Activated T-helper 1 cell treated with Interleukin-2 at 50 U/mL for 16 hours (primary cell): ENCODE measurements at places on chromosomes 3 and 15.

DNA sequence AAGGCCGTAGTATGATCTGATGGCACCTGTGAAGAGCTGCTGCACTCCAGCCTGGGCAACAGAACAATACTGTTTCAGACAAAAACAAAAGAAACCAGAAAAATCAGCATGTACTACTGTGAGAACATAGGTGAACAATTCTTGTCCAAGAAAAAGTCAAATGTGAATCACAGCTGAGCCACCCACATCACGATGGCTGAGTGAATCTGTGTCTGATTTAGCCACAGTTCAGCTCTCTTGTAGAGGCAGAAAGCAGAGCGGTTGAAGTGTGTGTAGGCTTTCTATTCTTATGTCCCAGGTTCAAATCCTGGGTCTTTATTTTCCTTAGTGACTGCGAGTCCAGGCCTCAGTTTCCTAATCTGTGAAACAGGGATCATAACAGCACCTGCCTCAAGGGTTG, 4.4 kb upstream of the FURIN start:
- DNase-seq = no peak

DNA sequence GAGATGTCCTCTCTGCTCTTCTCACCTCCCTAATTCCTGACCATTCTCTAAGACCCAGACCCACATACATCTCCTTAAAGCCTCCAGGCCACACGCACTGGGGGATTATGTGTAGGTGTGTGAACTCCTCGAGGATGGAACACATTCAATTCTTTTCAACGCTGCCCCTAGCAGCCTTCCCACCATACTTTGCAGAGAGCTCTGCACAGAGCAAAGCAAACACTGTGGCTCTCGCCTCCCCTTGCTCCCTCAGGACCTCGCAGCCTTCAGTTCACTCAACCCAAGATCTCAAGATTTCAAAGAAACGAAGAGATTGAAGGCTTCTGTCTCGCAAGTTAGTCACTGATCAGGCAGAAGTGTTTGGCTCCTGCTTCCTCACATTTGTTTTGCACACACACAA, 6.0 kb downstream of the ACTC1 start:
- no peak for DNase-seq

DNA sequence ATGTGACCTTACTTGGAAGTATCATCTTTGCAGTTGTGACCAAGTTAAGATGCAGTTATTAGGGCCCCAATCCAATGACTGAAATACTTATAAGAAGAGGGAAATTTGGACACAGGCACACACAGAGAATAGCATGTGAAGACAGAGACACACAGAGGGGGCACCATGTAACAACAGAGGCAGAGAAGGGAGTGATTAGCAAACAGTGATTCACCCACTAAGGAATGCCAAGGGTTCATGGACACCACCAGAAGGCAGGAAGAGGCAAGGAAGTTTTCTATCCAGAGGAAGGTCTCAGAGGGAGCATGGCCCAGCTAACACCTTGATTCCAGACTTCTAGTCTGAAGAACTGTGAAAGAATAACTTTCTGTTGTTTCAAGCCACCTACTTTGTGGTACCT, 25.0 kb downstream of the SIDT1 start:
- no peak for DNase-seq

GRCh38 chr3:158847452-158847821, 45.6 kb downstream of the MFSD1 start:
- DNase-seq = no peak

- DNase-seq = no peak
Measured at GRCh38 chr15:59221511-59222505, 15.2 kb downstream of the LDHAL6B start.

DNA sequence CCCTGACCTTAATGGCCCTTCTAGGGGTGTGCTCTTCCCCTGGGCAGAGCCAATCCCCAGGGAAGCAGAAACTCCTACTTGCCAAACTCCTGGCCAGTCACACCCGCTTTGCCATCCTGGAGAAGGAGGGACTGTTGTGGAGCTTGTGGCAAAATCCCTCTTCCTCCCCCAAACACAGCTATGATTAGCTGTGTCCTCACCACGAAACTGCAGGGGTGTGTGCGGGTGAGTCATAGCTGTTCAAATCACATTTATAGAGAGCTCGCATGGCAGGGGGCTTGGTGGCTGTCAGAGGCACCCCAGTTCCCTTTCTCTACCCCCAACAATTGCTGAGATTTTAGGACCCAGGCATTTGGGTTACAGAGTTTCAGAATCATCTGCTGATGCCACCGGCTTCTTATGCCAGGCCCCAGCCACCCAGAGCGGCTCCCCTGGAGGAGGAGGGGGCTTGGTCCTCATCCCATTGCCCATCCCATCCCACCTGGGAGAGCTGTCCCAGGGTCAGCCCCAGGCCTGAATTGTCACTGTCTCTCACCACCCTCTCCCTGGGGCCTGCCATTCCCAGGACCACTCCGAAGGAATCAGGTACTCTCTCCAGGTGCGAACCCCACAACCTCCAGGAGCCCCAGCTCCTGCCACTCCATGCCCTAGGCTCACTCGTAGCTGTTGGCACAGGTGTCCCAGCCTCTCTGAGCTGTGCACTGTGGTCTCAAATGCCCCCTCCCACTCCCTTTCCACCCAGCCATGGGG, 28.8 kb upstream of the MAGEF1 start:
- no peak for DNase-seq

DNA sequence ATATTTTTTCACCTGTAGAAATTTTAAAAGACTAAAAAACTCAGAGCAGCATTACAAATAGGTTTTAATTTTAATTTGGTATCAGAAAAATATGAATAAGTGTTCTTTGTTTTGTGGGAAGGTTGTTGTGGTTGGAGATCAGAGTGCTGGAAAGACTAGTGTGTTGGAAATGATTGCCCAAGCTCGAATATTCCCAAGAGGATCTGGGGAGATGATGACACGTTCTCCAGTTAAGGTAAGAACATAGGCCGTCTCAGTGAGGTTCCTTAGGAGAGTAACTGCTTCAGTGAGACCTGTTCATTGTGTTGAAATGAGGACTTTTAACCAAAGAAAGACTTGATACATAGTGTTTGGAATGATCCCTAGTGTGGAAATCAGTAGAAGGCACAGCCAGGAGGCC, 44.8 kb downstream of the OPA1 start:
- no peak for DNase-seq

GRCh38 chr15:77426871-77427270, 6.2 kb downstream of the HMG20A start:
- no peak for DNase-seq

GRCh38 chr3:24254649-24255048, 240.0 kb downstream of the THRB start:
- DNase-seq = no peak

DNA sequence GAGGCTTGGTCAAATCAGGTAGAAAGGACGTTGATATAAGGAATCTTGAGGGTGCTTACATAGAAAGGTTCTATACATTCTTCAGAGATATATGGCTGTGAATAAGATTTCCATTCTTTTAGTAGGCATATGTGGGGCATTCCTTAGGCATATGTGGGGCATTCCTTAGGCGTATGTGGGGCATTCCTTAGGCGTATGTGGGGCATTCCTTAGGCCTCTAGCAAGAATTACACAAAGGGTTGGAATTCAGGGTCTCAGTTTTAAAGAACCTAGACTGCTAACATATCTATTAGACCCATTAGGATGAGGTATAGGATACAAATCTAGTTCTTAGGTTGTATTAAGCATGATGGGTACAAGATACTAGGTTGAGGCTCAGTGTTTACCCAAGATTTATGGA, 607.8 kb downstream of the SI start:
- DNase-seq = no peak

DNA sequence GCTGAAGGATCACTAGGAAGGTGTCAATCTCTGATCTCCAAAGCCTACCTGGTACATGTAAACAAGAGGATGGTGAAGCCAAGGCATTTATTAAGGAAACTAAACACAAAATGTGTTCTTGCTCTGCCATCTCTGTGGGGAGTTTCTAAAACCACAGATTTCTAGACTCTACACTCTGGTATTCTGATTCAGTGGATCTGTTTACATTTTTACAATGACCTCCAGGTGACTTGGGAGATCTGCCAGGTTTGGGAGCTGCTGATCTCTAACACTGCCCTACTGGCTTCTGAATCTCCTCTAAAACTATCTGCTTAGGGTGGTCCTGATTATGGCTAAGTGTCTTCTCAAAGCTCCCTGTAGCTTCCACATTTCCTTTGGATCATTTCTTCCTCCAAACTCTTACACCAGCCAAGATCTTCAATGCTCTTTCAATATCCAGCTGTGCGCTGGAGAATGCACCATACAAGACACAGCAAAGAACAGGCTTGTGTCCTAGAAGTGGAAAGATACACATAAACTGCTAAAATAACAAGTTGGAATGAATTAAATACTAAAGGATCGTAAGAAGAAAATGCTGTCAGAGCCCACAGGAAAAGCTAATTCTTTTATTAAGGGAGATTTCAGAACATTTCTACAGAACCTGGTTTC, 72.7 kb downstream of the GREM1 start:
- DNase-seq = no peak

DNA sequence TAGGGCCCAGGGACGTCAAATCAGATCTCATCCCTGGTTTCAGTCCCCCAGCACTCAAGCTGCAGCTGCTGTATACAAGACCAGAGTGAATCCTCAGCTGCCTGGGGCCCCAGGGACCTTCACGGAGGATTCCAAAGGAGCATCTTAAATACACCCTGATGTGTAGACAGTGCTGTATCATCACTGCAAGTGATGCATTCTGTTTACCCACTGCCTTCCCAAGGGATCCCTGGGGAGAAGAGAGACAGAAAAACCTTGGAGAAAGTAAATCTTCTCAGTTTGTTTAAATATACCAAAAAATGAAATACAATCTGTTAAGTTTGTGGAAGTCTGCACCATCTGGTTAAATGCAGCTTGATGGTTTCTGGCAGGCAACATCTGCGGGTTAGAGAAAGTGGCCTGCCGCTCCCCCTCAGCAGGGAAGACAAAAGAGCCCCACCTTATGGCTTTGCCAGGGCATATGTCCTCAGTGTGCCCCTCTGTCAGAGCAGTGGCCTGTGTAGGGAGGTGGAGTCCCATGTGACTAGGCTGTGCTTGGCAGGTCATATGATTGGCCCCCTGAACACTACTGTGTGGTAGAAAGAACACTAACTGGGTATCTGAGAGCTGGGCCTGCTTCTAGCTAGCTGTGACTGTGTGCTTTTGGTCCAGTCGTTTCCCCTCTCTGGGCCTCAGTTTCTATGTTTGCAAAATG, 222.2 kb upstream of the TRIM42 start:
- DNase-seq = no peak

DNA sequence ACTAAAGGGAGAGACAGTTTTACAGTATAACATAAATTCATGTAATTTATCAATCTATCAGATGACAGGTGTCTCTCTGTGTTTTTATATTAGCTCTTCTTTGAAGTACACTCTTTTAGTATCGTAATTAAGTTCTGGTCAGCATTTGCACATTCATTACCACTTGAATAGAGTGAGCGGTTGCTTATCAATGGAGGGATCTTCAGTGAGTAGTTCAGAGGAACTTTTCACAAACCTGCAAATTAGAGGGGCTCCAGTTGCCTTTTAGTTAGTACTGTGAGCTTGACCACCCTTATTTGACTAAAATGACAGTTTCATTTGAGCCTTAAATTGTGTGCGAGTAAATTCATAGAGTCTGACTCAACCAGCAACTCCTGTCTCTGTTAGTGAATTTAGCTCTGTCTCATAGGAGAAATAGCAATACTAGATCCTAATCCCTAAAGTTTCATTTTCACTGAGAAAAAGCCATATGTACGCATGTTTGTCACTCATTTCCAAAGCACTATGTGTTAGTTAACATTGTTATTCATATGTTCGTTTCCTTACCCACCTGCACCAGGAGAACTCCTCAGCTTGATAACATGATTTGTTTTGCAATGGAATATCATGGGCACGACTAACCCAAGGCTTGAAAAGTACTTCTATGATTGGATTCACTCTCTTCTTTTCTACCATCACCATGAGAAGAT, 57.5 kb upstream of the ZBED2 start:
- DNase-seq = no peak
